ENCODE measurements at places on chromosomes 1 and 21.

GRCh38 chr1:17233675-17234320 is 15.1 kb upstream of the PADI3 start:
- no peak for DNase-seq

DNA sequence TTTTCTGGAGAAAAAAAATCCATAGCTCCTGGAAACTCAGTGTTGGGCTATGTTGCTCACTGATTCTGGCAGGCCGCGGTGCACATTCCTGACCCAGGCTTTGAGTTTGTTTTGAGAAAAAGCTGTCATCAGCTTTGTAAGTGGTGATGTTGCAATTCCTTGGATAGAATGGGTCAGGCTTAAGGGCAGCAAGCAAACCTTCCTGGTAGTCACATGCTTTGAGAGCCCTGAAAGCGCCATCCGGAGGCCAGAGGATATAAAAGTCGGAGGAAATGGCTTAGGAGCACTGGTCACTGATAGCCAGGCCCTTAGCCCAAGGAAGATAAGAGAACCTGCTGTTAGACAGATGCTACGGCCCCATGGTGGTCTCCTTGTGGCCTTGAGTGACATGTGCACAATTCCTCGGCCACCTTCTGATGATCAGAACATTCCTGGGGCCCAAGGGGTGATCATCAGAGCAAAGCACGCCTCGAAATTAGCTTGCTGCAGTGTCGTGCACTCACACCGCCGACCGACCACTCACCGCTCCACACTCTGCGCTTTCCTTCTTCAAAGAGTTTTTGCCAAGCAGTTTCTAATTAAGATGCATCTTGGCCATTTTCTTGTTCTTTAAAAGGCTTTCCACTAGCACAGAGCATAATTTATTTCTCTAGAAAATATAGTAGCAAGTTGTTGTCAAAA is 78.6 kb downstream of the MAN1C1 start:
- no peak for DNase-seq

DNA sequence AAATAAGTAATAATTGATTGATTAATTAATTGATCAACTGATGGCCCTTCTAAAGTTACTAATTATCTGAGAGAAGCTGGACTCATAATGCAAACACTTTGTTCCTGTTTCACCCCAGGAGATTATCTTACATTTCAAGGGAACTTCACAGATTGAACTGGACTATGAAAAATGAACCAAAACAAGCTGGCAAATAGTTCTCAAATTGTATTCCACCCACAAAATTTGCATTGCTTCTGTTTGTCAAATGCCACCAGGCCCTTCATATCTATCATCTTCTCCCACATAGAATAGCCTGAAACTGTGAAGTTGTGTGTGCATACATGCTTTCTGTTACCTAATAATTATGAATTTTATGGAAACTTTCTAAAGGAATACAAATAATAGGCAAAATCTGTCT is 104.0 kb downstream of the ZNF281 start:
- no peak for DNase-seq

DNA sequence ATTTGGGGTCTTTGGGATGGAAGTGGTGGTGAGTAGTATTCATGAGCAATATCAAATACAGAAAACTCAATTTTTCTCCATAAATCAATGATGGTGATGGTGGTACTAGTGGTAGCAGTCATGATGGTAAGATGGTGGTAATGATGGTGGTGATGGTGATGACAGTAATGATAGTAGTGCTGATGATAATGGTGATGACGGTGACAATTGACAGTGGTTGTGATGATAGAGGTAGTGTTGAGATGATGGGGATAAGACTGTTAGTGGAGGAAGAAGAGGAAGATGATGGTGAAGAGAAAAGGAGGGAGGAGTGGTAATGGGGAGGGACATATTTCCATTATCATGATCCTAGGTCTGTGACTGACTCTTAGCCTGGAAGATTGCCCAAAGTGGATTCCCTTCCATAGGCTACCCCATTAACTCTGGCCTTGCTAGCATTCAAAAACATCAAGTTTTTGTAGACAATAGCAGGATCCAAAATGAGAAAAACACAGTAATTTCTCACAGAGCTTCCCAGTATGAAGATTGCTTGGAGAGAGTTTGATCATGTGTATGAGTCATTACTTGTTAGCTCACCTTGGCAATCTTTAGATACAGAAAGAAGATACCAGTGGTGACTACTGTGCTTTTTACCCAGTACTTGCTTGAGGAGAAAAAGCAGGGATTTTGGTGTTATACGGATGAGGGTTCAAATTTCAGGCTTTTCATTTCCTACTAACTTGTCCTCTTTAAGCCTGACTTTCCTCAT is 93.9 kb downstream of the ATP1A1 start:
- no peak for DNase-seq

DNA sequence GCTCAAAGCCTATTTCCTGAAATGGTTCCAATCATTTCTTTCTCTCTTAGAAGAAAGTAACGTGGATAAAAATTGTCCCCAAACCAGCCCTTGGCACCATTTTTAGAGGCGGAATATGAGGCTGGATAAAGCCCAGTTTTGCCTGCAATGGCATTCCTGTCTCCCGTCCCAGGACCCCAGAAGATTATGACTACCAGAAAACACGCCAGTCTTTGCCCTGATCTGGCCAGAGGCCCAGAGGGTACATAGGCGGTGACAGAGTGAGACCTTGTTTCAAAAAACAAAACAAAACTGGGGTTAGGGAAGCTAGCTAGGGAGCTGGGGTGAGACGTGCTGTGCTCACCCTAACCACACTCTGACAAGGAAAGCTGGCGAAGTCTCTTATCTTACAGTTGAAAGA is at the start of gene AADACL4:
Gene AADACL4, plus strand, starts transcription at position 301 of the 400 bp plus-strand sequence. CDS start 462 bp downstream, outside the sequence.
- DNase-seq = no peak

- DNase-seq = no peak
Measured at GRCh38 chr1:96962216-96962615, 240.6 kb downstream of the PTBP2 start.

- DNase-seq = no peak
Measured at GRCh38 chr1:219120624-219121544, 52.8 kb upstream of the LYPLAL1 start.

DNA sequence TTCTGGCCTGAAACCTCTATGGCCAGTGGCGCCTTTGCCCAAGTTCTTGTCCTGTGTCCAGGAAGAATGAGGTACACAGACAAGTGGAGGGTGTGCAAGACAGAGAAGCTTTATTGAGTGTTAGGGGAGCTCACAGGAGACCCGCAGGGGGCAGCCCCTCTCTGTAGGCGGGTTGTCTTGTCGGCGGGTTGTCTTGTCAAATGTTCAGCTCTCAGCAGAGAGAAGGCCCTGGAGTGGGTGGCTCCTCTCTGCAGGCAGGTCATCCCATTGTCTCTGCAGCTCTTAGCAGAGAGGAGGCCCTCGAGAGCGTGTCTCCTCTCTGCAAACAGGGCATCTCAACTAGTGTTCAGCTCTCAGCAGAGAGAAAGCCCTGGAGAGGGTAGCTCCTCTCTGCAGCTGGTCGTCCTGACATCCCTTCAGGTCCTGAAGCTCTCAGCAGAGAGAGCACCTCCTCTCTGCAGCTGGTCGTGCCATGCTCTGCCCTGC is 11.0 kb downstream of the COL6A2 start:
- DNase-seq = no peak

DNA sequence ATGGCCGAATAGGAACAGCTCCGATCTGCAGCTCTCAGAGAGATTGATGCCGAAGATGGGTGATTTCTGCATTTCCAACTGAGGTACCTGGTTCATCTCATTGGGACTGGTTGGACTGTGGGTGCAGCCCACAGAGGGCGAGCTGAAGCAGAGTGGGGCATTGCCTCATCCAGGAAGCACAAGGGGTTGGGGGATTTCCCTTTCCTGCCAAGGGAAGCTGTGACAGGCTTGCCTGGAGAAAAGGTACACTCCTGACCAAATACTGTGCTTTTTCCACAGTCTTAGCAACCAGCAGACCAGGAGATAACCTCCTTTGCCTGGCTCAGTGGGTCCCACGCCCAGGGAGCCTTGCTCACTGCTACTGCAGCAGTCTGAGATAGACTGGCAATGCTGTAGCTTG is 66.9 kb downstream of the HSD3B1 start:
- no peak for DNase-seq

GRCh38 chr21:41520560-41521442 is 12.8 kb upstream of the TMPRSS2 start:
- DNase-seq = no peak

GRCh38 chr1:27447399-27447798 is 42.6 kb downstream of the WASF2 start:
- DNase-seq = no peak

DNA sequence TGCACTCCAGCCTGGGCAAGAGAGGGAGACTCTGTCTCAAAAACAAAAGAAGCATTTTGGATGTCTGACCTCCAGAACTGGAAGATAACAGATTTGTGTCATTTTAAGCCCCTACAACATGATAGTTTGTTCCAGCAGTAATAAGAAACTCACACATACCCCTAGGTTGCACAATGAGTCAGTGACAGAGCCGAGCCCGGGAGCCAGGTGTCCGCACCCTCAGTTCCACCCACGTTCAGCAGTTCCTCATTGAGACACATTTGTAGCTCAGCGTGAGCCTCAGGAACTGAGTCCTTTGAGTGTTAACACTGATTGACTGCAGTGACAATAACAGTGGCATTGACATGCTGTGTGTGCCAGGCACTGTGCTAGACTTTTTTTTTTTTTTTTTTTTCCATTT is 19.8 kb downstream of the LRRC38 start:
- no peak for DNase-seq

- DNase-seq = no peak
Measured at GRCh38 chr1:22141554-22142314, 1.2 kb downstream of the WNT4 start.

GRCh38 chr1:219350172-219350931 is 176.7 kb downstream of the LYPLAL1 start:
- DNase-seq = no peak

- no peak for DNase-seq
Measured at GRCh38 chr1:70033266-70033873, 172.0 kb downstream of the LRRC40 start.

- DNase-seq = no peak
Measured at GRCh38 chr1:112735752-112736151, 20.6 kb upstream of the PPM1J start.

- DNase-seq = no peak
Measured at GRCh38 chr21:22575165-22575584, 1577.0 kb downstream of the NCAM2 start.

GRCh38 chr1:43982808-43983207 is 3.8 kb downstream of the B4GALT2 start:
- no peak for DNase-seq

- DNase-seq = no peak
Measured at GRCh38 chr1:43536196-43536863, 5.6 kb downstream of the PTPRF start.

DNA sequence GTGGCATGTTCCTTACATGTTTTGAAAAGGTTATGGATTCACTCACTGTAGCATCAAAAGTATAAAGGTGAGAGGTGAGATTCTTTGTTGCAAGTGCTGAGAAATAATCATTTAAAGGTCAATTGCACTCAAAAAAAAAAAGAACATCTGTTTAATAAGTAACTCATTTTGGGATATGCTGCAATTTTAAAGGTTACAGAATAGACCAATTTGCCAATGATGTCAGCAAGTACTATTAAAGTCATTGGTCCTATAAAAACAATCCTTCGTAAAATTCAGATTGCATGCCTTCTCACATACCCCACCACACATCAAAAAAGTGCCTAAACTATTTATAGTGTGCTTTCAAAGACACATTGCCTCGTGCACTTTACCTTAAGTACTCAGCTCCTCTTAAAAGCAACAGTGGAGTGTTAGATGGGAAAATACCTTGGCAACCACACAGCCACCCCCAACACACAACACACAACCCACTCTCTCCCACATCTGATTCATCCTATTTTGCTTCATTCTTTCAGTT is 218.2 kb upstream of the ADGRL2 start:
- DNase-seq = no peak

GRCh38 chr1:156959414-156959813 is 39.0 kb downstream of the LRRC71 start:
- no peak for DNase-seq

DNA sequence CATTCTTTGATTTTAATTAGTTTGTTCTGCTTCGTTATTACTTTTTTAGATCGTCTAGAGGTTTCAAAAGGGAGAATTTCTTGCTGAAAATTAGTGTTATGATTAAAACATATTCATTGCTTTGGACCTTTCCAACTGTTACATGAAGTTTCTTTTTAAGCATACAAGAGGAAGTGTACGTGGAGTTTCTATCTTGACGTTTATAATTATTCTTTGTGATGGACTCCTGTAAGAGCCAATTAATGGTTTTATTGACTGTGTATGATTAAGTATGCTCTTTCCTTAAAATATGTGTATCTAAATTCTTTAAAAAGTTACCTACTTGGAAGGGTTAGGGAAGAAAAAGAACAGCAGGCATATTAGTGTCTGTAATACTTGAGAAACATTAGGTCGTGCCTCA is 37.8 kb downstream of the SPEN start:
- DNase-seq = no peak

DNA sequence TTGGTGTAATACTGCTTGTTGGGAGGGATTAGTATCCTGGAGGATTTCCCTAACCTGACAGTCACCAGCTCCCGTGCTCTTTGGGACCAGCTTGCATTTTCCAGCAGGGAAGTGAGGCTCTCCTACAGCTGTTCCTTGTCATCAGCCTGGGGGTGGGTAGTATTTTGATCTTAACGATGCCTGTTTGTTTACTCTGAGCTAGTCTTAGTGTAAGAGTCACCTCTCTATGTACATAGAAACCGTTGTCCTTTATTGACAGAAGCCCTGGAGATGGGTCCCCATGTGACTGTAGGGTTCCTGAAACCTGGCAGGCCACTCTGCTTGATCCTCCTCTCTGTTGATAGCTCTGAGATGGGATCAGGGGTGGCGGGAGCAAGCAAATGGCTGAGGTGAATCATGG is 58.0 kb downstream of the ACP6 start:
- DNase-seq = no peak

GRCh38 chr1:101301446-101302057 is 64.7 kb downstream of the S1PR1 start:
- DNase-seq = no peak

GRCh38 chr1:22296701-22297591 is 154.0 kb upstream of the WNT4 start:
- no peak for DNase-seq

DNA sequence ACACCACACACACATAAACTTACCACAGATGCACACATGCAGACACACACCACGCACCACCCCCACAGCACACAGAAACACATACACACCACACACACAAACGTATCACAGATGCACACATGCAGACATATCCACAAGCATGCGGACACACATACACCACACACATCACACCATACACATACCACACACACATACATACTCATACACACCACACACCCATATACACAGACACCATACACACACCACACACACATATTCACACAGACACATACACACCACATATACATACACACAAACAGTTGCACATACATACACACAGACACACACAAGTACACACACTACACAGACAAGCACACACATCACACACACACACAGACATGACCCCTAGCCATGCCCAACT is 37.5 kb upstream of the PDE9A start:
- no peak for DNase-seq

- no peak for DNase-seq
Measured at GRCh38 chr1:113046569-113046968, 26.4 kb upstream of the LRIG2 start.

GRCh38 chr1:219266524-219266923 is 92.8 kb downstream of the LYPLAL1 start:
- DNase-seq = no peak

GRCh38 chr1:54310439-54311328 is 95.5 kb downstream of the SSBP3 start:
- DNase-seq = no peak

- DNase-seq = no peak
Measured at GRCh38 chr1:29193879-29194455, 12.3 kb upstream of the SRSF4 start.

Data from T-cell (primary cell).